Right ventricle myocardium superior (tissue), 1 donor: ENCODE measurements at places on chromosomes 7 and 10. TPM values are rescaled to one million over a fixed set of nuclear protein-coding genes. Genes with fewer than 3 reads are reported as not detected.

Gene NUDT5
- 10.0 TPM for total RNA-seq

Gene PLXDC2
- total RNA-seq = 12.2 TPM

Gene TMEM270
- total RNA-seq = not detected

Gene NUP205
- total RNA-seq = 13.0 TPM

Gene PRKCQ
- total RNA-seq = 0.30 TPM

Gene CH25H
- total RNA-seq = 0.22 TPM

Gene PRSS37
- total RNA-seq = not detected

Gene HYAL4
- total RNA-seq = not detected

Gene MAD1L1
- 17.9 TPM for total RNA-seq

Gene SHLD2
- 9.6 TPM for total RNA-seq

DNA sequence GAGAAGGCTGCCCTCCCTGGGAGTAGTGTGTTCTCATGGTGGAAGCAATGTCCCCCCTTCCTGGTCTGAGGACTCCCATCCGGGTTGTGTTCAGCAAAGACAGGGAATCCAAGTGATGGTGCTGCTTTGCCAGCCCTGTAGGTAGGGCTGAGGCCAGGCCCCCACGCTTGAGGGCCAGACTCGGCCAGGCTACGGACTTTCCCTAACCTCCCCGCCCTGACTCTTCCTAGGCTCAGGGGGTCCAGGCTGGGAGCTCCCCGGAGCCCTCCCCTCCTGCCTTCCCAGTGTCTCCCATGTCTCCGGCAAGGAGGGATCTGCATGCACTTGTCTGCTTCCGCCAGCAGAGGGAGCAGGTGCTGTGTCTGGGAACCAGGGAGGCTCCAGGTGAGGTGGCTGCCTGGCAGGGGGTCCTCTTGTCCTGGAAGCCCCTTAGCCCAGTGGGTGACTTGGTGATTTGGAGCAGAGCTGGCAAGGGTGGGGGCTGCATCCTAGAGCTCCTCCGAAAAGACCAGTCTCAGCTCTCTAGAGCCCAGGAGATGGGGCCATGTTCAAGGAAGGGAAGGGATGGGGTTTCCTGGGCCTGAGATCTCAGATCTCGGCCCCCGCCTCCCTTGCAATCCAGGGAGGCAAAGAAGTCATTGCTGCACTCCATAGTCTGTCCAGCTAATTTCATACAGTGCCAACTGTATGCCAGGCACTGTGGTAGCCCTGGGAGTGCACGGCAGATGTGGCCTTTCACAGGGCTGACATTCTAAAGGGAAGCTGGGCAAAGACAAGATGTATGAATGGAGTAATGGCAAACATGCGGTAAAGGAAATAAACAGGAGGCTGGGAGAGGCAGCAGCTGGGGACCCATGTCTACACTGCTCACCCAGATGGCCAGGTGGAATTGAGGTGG, 20.3 kb upstream of the SFRP5 start:
- DNase-seq = peak; percentile 76

DNA sequence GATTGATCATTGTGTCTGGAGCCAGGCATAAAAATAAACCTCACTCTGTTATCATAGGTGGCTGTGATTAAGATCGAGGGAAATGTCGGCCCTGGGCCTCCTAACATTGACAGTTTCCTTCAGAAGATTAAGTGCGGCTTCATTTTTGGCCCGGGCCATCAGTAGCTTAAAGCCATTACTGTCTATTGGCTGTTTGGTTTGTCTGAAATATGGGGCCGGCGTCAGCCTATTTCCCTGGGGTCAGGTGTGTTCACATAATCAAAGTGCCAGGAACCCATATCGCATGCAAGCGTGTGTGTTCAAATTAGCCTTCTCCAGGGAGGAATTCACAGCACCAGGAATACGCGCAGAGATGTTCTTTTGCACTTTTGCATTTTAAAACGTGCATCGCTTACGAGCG, 114.7 kb downstream of the CUX1 start:
- DNase-seq = peak; percentile 22

- no peak for DNase-seq
Measured at GRCh38 chr10:93715345-93715744, 13.0 kb upstream of the FRA10AC1 start.

DNA sequence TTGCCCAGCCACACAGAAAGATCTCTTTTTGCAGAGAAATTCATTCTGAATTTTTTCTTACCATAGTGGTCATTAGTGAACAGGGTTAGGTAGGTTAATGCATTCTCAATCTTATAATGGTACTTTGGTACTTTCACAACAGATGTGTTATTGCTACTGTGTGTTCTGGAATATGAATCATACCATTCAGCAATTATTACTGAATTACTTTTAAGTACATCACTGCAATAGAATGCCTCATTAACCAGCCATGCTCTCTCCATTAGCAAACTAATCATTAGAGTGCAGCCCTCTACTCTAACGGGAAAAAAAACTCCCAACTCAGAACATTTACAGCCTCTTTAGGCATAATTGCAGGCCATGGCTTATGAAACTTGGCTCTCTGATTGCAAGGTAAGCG, 102.1 kb downstream of the DOCK4 start:
- DNase-seq = no peak

- no peak for DNase-seq
Measured at GRCh38 chr10:1369197-1369596, 313.0 kb downstream of the WDR37 start.

- no peak for DNase-seq
Measured at GRCh38 chr10:126262233-126262838, 125.9 kb downstream of the ADAM12 start.

DNA sequence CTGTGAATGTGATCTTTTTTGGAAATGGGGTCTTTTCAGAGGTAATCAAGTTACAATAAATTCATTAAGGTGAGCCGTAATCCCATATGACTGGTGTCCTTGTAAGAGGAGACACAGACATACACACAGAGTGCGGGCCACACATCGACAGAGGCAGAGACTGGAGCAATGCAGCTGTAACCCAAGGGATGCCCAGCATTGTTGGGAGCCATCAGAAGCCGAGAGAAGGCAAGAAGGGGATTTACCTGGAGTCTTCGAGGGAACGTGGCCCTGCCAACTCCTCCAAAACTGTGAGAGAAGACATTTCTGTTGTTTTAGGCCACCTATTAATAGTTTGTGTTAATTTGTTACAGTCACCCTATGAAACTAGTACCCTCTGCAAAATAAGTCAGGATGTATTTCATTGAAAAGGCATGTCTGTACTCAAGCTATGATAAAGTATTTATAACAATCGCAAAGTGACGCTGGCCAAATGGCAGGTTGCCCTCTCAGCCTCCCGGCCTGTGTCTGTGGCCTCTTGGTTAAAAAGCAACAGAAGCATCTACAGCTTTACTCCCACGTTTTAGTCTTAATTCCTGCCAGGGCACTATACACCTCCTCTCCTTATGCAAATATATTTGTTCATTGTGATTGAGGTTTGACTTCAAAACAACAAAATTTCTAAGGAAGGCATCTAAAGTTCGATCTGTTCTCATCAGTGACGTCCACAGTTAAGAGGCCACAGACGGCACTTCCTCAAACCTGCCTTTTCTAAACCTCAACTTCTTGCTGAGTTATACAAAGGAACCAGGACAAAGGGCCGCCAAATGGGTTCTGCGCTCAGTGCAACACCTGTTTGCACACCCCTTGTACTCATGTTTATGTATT, 46.8 kb downstream of the HIPK2 start:
- DNase-seq = peak; percentile 85

GRCh38 chr10:61000769-61001730, 57.1 kb upstream of the RHOBTB1 start:
- peak; percentile 28 for DNase-seq

GRCh38 chr10:18737236-18737635, 78.0 kb downstream of the ARL5B start:
- no peak for DNase-seq

DNA sequence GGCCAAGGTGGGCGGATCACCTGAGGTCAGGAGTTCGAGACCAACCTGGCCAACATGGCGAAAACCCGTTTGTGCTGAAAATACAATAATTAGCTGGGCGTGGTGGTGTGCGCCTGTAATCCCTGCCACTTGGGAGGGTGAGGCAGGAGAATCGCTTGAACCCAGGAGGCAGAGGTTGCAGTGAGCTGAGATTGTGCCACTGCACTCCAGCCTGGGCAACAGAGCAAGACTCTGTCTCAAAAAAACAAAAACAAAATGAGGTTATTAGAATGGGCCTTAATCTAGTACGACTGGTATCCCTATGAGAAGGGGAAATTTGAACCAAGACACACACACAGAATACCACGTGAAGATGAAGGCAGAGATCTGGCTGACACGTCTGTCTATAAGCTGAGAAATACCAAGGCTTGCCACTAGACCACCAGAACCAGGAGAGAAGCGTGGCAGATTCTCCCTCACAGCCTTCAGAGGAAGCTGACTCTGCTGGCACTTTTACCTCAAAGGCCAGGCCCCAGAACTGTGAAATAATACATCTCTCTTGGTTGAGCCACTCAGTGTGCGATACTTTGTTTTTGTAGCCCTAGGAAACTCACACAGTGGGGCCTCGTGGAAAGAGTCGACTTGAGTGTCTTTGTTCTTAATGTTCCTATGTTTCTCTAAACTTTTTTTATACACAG, 59.6 kb downstream of the TMEM209 start:
- DNase-seq = no peak

- no peak for DNase-seq
Measured at GRCh38 chr10:84574102-84574501, 245.7 kb downstream of the CCSER2 start.

DNA sequence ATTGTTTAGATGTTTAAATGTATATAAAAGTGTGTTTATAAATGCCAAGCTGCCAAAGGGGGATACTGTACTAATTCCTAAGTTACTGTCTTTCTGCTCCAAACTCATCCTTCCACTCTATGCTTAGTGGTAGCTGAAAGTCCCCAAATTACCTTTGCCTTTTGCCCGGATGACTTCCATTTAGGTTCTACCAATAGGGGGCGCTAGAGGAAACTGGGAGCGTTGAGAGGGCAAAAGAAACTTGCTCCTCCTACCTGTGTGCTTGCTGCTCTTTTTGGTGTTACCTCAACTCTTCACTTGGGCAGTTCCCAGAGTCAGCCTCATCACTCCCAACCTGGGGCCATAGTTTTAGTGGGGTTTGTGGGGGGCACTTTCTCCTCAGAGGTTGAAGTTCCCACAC, 5.9 kb upstream of the OR2A25 start:
- no peak for DNase-seq

DNA sequence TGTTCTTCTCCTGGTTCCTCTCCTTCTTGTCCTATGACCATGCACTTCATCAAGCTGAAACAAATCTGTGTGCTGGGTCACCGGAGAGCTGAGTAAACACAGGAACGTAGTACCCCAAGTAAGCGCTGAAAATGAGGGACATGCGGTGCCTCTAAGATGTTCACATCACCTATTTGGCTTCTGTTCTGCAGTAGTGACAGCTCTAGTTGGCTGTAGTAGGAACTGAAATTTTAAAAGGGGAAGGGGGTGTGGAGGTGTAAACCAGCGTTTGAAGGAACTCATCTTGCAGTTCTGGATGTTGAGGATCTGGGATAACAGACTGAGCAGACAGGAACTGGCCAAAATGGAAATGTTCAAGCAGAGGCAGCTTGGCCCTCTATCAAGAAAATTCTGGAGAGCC, 85.2 kb downstream of the WNT2 start:
- no peak for DNase-seq

GRCh38 chr10:19944911-19945663, 128.9 kb downstream of the PLXDC2 start:
- DNase-seq = peak; percentile 63

DNA sequence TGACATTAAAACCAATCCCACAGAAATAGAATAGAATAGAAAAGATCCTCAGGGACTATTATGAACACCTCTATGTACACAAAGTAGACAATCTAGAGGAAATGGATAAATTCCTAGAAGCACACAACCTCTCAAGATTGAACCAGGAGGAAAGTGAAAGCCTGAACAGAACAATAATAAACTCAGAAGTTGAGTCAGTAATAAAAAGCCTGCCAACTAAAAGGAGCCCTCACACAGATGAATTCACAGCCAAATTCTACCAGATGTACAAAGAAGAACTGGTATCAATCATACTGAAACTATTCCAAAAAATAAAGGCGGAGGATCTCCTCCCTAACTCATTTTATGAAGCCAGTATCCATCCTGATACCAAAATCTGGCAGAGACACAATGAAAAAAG, 220.3 kb upstream of the HPS1 start:
- DNase-seq = no peak

DNA sequence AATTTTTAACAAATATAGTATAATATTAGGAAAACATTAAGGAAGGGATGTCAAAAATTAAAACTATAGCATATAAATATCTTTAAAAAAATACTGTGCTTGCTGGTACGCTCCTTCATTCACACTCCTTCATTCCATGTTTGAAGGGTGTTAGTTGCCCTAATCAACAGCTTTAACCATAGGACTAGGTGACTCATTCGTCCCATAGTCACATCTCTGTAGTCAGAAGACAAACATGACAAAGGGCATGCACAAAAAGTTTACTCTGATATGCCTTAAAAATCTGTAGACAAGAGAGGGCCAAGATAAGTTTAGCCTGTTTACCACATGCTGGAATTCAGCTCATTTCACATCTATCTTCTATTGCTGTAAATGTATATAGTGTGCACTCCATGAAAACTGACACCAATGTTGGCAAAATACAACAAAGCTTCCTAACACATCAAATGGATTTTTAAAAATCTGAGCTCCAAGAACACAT, 646 bp downstream of the FAM13C start:
- DNase-seq = no peak

DNA sequence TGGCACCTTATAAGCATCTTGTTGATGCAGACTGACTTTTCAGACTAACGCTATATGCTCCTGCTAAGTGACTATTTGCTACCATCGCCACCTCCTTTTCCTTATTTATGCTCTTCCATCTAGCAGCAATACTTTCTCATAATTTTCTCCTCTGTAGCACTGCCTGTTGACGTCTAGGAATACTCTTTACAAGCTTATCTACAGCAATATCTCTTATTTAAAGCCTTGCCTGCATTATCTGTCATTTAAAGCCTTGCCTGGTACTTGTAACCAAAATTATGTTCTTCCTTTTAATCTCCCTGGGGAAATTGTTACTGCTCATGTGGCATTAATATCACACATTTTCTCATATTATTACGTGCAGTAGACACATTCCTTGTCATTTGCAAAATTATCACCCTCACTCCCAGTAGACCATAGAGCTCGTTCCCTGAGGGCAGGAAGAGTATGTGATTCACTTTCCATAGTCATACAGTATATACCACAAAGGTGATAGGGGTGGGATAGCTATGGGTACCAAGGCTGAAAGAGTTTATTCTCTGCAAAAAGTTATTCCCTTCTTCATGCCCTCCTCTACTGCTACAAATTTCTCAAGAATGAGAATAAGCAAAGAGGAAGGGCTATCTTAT, 359.7 kb upstream of the PCDH15 start:
- no peak for DNase-seq

DNA sequence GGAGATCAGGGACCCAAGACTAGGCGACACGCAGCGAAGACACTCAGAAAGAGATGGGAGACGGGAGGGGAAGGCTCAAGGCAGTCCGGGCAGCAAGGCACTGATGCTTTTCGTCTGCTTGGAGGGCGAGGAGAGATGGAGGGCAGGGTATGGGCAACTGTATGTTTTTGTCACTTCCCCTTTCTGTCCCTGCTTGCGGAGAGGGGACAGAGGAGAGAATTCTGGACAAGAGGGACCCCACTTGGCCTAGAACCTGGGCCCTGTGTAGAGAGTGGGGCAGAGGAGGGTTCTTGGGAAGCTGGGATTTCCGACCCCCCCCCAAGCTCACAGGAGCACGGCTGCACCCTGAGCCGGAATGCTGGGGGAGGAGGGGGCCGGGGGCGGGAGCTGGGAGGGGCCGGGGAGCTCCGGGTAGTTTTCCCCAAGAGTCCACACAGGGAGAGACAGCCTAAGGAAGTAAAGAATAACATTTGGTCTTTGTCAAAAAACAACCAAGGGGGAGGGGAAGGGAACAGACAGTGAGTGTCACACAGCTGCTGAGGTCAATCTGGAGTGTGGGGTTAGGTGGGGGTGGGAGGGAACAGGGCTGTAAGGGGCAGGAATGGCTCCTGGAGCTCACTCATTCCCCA, 1.8 kb downstream of the LRCH4 start:
- no peak for DNase-seq
